ENCODE measurements at places on chromosomes 1 and 21. TPM values are rescaled to one million over a fixed set of nuclear protein-coding genes. Genes with fewer than 3 reads are reported as not detected.

The DNALI1 gene
- total RNA-seq = not detected

The TNN gene
- not detected for total RNA-seq

The BEND5 gene
- total RNA-seq = 0.75 TPM

The LRRC8C gene
- total RNA-seq = 1.4 TPM

The MRPS21 gene
- 129 TPM for total RNA-seq

The C1orf87 gene
- not detected for total RNA-seq

The PLEKHG5 gene
- total RNA-seq = 39.9 TPM

The ACTN2 gene
- 2.0 TPM for total RNA-seq

The ATAD3B gene
- total RNA-seq = 52.9 TPM

The SUSD4 gene
- total RNA-seq = 0.13 TPM

All from A375 (cell line).